Stimulated activated CD4-positive, alpha-beta T cell treated with anti-CD3 and anti-CD28 coated beads, Interleukin-1b, Interleukin-23, amount 100 ng/mL, for 1 hour (primary cell): ENCODE measurements at places on chromosomes 2 and 18.

GRCh38 chr2:39550701-39551285, 113.7 kb upstream of the MAP4K3 start:
- no peak for DNase-seq

GRCh38 chr2:190178066-190178722, 115.7 kb upstream of the MSTN start:
- no peak for DNase-seq

- DNase-seq: no peak
These were observed 123.8 kb downstream of the SPTBN1 start for GRCh38 chr2:54579682-54580620.

DNA sequence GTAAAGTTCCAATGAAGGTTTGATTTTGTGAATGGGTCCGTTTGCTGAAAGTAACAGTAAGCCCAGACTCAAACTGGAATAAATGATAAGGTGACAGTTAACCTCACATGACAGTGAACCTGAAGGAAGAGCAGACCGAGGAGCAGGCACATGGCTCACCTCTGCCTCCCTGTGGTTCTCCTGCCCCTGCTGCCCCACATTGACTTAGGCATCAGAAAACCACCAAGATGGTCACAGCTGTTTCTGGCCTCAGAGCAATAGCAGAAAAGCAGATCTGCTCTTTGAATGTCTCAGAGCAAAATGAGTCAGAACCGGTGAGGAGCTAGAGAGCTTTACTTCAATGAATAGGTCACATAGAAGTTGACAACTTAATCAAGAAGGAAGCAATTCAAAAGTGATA, 487.6 kb downstream of the METTL4 start:
- DNase-seq: no peak
